ENCODE measurements at places on chromosomes 5 and 9.

DNA sequence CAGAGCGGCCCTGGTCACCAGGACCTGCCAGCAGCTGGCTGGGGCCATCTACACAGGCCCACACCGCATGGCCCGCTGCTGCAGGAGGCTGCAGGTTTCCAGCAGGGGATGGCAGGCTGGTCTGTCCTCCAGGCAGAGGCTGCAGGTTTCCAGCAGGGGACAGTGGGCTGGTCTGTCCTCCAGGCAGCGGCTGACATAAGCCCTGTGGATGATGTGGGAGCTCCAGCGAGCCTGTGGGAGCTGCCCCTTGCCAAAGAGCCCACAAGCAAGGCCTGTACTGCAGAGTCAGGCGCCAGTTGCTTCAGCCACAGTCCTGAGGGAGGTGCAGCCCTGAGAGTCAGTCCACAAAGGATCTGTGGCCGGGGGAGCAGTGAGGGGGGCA, 18.5 kb downstream of the TPPP start:
- DNase-seq: no peak

GRCh38 chr5:32531885-32532520, 53.4 kb upstream of the SUB1 start:
- peak; percentile 80 for DNase-seq

- no peak for DNase-seq
Observed at GRCh38 chr9:21685502-21685901, 116.9 kb upstream of the MTAP start.

DNA sequence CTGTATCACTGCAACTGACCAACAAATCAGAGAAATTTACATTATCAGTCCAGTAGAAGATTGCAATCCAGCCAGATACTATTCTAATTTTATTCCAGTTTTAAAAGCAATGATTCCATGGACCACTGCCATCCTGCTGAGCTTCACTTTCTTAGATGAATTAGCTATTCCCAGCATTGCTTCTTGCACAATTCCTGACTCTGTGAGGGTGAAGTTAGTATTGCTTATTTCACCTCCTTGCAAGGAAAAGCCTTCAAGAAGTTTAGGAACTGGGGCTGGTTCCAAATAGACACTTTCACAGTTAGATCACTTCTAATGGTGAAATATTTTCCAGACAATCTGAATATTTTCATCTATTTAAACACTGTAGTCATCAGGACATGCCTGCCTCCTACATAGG, 338.6 kb upstream of the TNC start:
- no peak for DNase-seq

GRCh38 chr9:118269623-118270022, 565.4 kb downstream of the TLR4 start:
- no peak for DNase-seq

DNA sequence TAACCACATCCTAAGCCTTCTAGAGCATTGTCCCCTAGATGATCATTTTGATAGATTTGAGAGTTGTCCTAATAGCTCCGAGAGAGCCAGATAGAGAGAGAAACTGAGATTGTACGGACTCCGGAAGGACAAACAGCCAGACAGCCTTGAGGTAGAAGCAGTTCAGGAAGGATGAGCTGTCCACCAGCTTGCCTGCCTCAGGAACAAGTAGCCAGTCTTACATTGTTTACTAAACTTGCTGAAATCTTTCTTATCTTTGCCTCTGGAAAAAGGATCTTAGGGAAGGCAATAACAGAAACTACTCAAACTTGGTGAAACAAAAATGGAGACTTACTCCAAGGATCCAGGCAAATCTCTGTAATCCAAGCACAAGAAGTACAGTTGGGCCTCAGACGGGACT, 39.0 kb upstream of the SAP30L start:
- DNase-seq: no peak

- no peak for DNase-seq
Observed at GRCh38 chr5:127941646-127942045, 141.9 kb upstream of the SLC12A2 start.

- no peak for DNase-seq
Observed at GRCh38 chr9:89234205-89235067, 55.8 kb upstream of the SHC3 start.

- no peak for DNase-seq
Observed at GRCh38 chr9:136750526-136750925, 2.2 kb upstream of the LCN6 start.

DNA sequence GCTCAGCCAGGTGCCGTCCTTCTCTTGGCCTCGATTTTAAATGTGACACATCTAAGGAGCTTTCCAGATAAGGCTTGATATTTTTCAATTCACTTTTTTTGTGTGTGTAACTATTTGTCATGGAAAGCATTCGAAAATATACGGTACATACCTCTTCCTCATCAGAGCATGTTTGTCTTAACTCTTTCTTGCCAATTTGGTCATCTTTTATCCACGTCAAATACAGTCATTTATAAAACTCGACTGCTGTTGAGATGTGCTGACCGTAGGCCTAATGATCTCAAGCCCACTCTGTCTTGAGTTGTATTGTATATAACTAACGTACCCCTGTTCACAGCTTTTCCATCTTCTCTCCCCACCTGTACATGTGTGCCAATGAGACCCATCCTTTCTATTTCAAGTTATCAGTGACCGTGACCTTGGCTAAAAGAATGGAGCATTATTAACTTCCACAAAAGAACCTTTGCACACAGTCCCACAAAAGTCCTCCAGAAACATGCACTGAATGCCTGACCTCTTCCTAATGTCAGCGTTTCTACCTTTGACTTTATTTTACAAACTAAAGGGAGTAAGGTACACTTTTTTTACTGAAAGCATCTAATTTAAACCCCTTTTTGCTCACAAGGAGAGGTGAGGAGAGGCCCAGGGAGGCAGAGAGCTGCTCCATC, 61.6 kb downstream of the IPPK start:
- DNase-seq: no peak

DNA sequence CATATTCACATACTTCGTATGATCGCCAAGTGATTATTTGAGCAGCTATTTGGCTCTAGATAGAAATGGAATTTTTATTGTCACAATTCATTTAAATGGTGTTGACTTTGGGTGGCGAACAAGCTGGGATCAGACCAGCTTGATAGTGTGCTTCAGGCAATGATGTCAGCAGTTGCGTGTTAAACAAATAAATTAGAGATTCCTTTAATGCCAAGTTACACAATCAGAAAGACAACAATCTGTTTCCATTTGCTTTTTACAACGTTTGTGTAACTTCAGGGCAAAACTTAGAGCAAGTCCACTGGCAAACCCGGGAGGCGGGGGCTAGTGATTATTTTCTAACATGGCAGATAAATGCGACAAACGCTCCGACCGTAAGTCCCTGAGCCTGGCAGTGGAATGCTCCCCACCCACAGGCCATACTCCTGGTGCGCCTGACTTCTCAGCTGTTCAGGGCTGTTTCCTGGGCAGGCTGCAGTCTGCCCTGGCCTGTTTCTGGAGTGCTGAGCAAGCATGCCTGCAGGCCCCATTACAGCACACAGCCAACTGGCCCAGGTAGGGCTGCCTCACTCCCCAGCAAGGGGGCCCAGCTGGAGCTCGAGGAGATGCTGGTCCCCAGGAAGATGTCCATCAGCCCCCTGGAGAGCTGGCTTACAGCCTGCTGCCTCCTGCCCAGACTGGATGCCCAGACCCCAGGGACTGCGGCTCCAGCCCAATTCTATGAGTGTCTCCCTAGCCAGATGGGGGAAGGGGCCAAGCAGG, 88.7 kb downstream of the BASP1 start:
- DNase-seq: peak; percentile 73

DNA sequence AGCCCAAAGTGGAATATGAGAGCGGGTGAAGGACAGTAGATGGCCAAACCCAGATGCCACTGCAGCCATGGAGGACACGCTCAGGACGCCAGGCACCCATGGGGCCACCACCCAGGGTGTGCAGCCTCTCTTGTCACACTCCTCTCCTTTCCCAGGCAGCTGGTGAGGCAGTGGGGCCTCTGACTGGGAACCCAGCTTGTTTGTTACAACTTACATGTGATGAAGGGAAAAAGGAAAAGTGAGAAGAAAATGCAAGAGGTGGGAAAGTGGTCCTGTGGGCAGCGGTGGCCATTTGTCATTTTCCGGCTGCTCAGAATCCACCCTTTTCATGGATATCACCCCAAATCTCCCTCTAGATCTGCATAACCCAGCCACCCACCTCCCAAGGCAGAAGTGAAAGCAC, 62.7 kb upstream of the UNC5A start:
- DNase-seq: no peak

All from Caki2 (cell line).